ENCODE measurements at places on chromosomes 6 and 20.

GRCh38 chr6:75349262-75349984, 64.8 kb upstream of the TMEM30A start:
- DNase-seq = no peak

DNA sequence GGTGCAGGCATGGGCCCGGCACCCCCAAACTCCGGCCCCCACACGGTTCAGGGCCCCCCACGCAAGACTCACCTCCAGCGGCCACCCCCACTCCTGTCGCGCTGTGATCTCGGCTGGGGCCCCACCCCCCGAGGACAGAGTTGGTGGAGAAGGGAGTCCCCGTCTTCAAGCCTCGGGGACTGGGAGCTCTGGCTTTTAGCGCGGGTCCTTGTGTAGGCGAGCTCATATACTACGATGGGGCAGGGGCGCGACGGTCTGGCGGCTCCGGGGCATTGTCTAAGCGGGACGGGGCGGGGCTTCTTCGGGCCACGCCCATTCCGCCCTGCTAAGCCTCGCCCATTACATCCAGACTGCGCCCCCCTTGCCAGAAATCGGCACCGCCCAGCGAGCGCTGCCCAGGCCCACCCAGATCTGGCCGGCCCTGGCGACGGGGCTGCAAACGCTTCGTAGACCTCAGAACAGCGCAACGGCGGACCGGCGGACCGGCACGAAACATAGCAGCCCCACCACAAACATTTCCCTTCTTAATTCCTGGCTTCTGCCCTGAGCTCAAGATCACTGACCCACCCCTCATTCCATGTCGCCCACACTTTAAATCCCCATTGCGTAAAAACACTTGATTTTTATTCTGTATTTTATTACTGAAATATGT, 1.0 kb upstream of the DDAH2 start:
- DNase-seq = peak; percentile 48

GRCh38 chr20:58224097-58224496, 4.4 kb downstream of the ANKRD60 start:
- DNase-seq = no peak

DNA sequence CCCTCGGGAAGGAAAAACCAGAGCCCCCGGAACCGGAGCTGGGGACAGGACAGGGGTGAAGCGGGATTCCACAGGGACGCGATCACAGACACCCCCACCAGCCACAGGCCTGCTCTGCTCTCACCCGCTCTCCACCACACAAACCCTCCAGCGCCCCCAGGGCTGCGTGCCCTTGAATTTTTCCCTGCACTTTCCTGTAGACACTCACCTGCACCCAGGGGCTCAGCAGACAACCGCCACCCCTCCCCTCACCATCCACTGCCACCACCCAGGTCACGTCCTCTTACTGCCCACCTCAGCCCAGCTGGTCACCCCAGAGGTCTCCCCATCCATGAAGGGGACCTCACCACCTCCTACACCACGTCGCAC, 631 bp downstream of the ULBP2 start:
- no peak for DNase-seq

GRCh38 chr6:42032366-42032765, 18.0 kb upstream of the TAF8 start:
- no peak for DNase-seq

DNA sequence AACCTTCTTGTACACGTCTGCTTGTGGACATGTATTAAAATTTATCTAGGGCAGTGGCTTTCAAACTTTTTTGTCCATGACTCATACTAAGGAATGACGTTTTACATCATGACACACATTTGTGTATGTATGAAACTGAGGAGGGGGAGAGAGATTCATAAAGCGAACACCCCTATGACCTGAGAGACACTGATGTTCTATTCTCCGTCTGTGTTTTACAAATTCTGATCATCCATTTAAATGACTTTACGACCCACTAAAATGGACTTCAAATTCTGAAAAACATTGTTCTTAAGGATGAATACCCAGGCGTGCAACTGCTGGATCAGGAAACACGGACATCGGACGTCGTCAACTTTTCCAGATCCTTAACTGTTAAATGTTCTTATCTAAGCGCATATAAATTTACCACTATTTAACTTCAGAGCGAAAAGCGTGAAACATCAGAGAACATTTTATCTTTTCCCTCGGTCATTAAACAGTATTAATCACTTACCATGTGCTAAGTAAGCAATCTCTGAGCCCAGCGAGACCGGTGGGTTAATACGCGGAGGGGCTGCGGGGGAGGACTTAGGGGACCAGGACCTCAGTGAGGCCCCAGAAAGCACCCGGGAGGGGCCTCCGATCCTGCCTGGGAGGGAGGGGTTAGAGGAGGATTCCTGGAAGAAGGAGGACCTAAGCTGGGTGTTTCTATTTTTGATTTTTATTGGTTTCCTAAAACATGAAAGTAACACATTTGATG, 1.2 kb downstream of the PLAGL1 start:
- no peak for DNase-seq

DNA sequence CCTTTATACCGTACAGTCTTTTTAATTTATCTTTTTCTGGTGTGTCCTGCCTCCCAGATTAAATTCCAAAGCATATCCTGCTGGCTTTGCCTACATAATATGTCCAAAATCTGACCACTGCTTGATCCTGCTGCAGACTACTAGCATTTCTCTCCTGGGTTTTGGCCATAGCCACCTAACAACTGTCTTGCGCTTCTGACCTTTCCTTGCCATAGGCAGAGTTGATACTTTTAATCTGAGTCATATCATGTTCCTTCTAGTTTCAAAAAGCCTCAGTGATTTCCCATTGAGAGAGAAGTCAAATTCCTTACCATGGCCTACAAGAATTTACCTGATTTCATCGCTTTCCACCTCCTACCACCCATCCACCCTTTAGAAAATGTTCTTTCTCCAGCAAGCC, 104.8 kb downstream of the BCKDHB start:
- DNase-seq = no peak

- no peak for DNase-seq
These were observed 1956.6 kb upstream of the DEFB115 start for GRCh38 chr20:29300579-29301551.

GRCh38 chr20:20303742-20304141, 64.2 kb upstream of the INSM1 start:
- no peak for DNase-seq

GRCh38 chr6:98433325-98434056, 400.9 kb upstream of the POU3F2 start:
- no peak for DNase-seq

GRCh38 chr20:59933849-59934585, 580 bp upstream of the SYCP2 start:
- DNase-seq = peak; percentile 46

DNA sequence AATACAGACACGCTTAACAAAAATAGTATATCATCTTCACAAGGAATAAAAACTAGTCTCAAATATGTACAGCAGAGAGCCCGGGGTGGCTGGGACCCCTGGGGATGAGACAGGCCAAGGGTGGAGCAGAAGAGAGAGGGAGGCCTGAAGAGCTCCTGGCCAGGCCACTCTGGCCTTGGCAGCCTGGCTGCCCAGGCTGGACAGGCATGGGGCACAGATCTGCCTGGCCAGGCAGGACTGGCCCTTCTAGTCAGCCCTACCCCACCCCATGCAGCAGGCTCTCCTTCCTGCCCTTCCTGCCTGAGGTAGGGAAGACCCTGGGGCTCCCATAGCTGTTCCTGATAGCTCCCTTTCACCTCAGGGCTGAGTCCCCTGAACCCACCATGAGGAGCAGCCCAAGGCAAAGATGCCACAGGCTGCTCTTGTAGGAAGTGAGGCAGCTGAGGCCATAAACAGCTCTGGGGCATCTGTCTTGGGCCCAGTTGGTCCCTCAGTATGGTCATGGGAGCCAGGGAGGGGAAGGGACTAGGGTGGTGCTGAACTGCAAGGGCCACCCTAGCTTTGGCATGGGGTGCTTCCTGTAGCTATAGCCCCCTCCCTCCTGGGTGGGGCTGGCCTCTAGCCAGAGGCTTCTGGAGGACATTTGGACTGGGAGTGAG, 27.1 kb downstream of the COX4I2 start:
- DNase-seq = no peak

- no peak for DNase-seq
These were observed 241.6 kb downstream of the BTBD3 start for GRCh38 chr20:12159261-12159660.

- no peak for DNase-seq
These were observed 145.7 kb upstream of the GGTLC1 start for GRCh38 chr20:24134284-24134683.

DNA sequence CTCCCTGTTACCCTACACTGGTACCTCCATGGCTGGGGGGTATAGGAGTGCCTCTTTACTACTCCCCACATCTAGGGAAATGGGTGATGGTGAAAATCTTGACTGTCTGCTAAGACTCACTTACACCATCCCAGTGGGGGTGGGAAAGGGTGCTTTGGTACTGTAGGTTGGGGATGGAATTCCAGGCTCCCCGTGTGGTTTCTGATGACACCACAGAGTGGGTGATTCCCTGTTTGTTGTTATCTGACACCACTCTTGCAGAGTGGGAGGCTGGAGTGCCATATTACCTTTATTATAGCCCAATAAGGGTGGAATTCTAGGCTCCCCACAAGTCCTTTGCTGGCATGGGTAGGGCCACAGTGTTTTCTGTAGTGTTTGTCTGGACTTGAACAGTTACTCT, 264.6 kb upstream of the MAN1A1 start:
- no peak for DNase-seq

GRCh38 chr6:113018351-113019151, 671.4 kb downstream of the RFPL4B start:
- no peak for DNase-seq

DNA sequence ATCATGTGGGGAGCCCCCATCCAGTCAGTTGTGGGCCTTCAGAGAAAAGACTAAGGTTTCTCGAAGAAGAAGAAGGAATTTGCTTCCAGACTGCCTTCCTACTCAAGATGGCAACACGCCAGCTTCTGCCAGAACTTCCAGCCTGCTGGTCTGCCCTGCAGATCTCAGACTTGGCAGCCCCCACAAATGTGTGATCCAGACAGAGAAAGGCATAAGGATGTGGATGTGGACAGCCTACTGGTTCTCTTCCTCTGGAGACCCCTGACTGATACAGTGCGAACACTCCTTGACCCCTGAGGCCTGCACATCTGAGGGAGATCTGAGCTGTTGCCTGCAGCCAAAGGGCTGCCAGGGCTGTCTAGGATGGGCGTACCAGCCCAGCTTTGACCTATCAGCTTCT, 8.6 kb downstream of the GABRR1 start:
- DNase-seq = no peak

GRCh38 chr6:148682990-148683389, 63.8 kb upstream of the UST start:
- DNase-seq = no peak

- DNase-seq = no peak
These were observed 16.4 kb upstream of the COL21A1 start for GRCh38 chr6:56263596-56264315.

DNA sequence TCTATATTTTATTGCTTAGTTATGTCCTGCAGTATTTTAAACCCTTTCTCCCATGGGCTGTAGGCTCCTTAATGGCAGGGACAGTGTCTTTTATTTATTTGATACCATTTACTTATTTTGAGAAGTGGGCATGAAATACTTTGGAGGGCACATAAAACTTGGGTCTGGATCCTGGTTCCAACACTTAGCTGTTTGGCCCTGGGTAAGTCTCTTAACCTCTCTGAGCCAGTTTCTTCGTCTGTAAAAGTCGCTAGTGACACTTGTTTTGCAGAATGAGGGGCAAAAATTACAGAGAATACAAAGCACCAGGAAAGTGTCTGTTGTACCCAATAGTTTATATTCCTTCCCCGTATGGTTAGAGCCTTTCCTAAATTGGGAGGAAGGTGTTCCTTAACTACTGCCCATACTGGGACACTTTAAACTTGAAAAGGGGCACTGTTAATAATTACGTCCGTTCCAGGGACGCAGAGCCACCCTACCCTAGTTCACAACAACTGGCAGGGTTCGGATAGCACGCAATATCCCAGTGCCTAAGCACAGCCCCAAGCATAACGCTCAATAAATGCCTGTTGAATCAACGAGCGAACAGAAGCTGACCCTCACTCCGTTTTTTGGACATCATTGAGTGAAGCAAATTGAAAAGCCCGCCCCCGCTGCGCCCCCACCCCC, 6.0 kb upstream of the ARMC12 start:
- no peak for DNase-seq

DNA sequence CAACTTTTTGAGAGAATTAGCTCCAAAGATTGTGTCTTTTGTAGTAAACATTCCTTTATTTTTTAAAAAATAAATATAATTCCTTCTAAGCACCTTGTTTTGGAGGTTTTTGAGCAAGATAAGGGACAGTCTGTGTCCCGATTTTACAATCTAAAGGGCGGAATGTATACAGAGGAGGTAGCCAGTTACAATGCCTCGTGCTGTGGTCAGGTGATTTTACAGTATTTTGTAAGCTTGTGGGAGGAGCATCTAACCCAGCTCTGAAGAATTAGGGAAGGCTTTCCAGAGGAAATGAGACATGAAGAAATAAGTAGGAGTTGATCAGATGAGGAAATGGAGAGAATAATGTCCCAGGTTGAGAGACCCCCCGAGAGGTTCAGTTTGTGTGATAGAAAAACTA, 1.3 kb downstream of the HINT3 start:
- no peak for DNase-seq

DNA sequence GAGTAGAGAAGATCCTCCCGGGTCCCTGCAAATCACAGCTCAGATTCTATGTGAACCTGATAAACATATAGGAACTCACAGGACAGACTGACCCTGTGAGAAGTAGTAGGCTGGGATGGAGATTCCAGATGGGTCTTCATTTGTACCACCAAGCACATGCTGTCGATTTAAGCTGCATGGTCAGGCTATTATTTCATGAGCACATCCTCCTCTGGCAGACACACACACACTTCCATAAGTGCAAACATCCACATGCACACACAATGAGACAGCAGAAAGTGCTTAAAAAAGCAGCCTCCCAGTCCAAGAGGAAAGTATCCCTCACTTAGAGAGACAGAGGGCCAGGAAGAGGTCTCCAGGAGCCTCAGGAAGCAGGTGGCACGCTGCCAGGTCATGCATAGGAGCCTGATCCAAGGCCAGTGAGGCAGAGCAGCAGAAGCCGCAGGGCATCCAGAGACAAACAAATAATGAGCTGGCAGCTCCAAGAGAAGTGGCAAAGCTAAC, 131.8 kb downstream of the UNC5CL start:
- DNase-seq = no peak

- DNase-seq = no peak
These were observed 2.9 kb upstream of the LY6G6D start for GRCh38 chr6:31712296-31712695.

- no peak for DNase-seq
These were observed 39.6 kb downstream of the ADAT2 start for GRCh38 chr6:143410859-143411270.

Measured in stimulated activated CD8-positive, alpha-beta memory T cell treated with anti-CD3 and anti-CD28 coated beads, Interleukin-4, amount 100 ng/mL, for 4 hours (primary cell).